ENCODE measurements at places on chromosomes 6 and 20.

DNA sequence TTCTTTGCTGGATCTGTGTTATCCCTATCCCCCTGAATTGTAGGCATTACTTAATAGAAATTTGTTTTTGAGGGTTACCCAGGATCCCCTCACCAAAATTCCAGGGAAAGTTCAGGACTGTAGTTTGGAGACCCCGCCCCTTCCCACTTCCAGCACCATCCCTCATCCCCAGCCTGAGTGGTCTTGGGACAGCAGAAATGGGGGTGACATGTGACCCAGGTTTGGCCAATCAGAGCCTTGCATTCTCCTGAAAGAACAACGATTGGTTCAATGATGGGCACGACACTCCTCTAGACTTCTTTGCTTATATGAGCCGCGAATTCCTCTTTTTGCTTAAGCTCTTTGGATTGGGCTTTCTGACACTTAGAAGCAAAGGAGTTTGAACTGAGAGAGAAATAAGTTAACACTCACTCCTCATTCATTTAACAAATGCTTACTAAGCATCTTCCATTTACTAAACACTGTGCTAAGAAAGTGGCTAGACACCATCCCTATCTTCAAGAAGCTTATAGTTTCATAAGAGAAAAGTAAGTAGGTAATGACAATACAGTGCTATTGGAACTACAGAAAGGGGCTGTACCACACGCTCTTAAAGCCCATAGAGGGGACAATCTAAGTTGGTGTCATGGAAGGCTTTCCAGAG, 24.9 kb upstream of the PAQR8 start:
- no peak for DNase-seq

- no peak for DNase-seq
Measured at GRCh38 chr6:20599302-20600051, 65.2 kb downstream of the CDKAL1 start.

DNA sequence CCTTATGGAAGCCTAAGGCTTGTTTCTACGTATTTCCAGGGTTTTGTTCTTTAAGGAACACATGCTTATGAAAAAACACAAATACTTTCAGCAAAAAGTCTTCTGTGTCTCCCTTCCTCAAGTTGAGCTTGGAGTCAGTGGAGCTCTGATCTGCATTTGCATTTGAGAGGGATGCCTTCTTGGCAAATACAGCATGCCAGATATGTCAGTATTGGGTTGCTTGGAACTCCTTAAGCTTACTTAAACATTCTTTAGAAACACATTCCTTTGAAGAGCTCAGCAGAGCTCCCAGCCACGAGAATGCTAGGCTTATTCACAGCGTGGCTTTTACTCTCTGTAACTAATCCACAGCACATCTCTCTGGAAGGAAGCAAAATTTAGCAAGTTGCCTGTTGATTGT, 68.3 kb downstream of the ANKRD6 start:
- no peak for DNase-seq

GRCh38 chr6:168206661-168207274, 112.8 kb downstream of the DACT2 start:
- no peak for DNase-seq

DNA sequence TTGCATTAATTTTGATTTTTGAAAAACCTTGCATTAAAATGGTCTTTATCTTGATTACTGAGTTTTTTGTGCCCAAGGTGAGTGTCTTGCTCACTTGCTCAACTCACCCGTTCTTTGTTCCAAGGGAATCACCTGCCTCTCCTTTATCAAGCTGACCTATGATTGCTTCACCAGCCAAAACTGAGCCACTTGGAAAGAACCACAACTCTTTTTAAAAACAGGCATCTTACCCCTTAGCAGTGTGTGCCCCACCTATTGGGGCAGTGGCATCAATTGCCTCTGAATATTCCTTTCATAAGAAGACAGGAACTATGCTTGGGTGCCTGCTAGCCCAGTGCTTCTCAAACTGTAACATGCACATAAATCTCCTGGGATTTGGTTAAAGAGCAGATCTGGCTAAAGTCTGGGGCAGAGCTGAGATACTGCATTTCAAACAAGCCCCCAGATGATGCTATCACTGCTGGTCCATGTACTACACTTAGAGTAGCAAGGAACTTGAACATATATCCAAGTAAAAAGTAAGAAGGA, 3.3 kb upstream of the STK38 start:
- no peak for DNase-seq

DNA sequence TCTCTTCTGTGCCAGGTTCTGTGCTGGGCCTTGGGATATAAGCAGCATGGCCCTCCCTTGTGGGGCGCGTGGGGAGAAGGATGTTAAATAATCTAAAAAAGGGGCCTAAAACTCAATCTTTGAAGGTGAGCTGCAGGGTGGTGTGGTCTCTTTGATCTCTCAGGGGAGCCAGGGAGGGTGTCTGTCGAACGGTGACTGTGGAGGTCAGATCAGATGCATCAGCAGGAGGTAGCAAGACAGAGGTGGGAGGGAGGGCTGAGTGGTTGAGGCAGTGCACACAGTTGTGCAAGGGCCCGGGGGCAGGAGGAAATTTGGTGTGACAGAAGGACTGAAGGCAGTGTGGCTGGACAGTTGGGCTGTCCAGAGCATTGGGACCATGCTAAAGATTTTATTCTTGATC, 287.3 kb downstream of the BMP7 start:
- no peak for DNase-seq

- DNase-seq, result no peak
Measured at GRCh38 chr20:19017104-19017690, 195.2 kb upstream of the SLC24A3 start.

DNA sequence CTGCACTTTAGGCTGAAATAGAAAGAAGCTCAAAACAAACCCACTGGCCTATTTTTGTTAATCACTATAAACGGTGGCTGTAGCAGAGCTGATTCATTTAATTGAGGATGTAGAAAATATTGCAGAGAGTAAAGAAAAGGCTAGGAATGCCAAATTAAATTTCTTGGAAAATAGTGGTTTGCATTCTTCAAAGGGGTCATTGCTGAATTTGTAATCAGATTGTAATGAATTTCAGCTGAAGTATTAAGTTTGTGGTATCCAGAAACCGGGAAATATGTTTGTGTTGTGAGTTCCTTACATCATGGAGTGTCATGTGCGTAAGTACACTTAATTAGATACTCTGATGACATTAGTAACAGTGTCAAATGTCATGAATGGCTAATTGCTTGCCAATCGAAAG, 203.0 kb downstream of the SAMD5 start:
- DNase-seq, result no peak

- DNase-seq, result no peak
Measured at GRCh38 chr20:56861590-56861989, 232.5 kb downstream of the TFAP2C start.

- DNase-seq, result no peak
Measured at GRCh38 chr20:2952766-2953165, 79.5 kb downstream of the PTPRA start.

- no peak for DNase-seq
Measured at GRCh38 chr6:25537349-25538018, 114.5 kb upstream of the SCGN start.

- DNase-seq, result no peak
Measured at GRCh38 chr20:40655451-40655850, 33.6 kb downstream of the MAFB start.

GRCh38 chr6:4191271-4191721, 55.9 kb upstream of the ECI2 start:
- no peak for DNase-seq

GRCh38 chr6:150313781-150314180, 55.0 kb upstream of the IYD start:
- no peak for DNase-seq

DNA sequence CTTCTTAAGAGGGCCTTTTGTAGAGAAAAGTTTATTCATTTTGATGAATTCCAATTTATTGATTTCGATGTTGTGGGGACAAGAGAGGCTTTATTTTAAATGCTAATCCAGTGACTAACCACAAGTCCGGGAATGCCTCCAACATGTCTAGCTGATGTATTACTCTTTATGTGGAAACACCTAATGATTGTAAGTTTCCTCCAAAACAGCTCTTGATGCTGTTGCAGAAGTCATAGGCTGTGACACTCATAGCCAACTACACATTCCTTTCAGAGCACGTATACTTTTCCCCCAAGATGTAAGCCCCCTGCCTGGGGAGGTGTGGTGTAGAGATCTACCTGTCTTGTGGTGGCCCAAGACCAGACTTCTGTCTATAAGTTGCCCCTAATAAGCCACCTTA, 61.3 kb upstream of the RNF24 start:
- DNase-seq, result no peak

GRCh38 chr20:5508044-5508443, 191.3 kb upstream of the PROKR2 start:
- DNase-seq, result no peak

DNA sequence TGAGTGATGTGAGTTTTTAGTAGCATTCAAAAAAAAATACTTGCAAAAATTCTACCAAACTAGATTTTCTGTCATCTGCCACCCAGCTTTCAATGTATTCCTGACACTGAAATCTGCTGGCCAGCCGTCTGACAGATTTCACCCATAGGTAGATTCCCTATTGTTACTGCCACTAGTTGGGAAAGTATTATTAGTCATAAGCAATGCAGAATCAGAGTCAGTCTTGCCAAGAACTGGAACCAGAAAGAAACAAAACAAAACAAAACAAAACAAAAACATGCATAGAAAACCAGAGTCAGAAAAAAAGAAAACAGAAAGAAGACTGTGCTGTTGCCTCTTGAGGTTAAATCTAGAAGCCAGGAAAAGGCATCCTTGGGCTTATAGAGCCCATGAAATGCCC, 293.1 kb upstream of the KCNQ5 start:
- DNase-seq, result no peak

DNA sequence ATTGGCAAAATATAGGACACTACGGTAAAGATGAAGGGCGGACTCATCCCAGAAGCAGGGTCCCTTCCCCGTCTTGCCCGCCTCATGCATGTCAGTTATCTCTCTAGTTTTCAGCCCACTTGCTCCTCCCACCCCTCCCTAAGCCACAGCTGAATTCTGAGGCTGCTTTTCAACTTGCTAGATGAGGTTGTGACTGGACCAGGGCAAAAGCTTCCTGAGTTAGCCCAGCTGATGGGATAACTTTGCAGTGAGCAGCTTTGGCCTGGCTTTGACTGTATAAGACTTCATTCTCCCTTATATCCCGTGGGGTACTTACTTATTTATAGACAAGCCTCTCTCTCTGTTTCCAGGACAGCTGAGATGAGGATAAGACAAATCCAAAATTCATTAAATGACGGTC, 23.2 kb downstream of the GHRH start:
- DNase-seq, result no peak

DNA sequence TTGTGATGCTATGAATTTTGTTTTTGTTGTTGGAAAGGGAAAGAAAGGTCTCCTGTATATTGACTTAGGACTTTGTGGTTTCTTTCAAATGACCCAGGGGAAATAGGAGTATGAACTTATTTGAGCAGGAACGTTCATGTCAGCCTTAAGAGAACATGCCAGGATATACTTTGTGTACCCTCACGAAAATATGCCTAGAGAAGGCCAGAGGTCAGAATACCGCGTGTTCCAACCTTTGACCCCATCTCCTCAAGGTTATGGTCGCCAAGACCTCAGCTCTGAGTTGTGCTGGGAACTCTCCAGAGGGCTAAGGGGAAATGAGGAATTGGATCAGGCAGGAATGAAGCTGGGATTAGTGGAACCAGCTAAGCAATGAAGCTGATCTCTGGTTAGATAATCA, 11.5 kb downstream of the TTLL9 start:
- no peak for DNase-seq

GRCh38 chr20:60073504-60073903, 115.3 kb downstream of the CDH26 start:
- no peak for DNase-seq

GRCh38 chr6:5764401-5764955, 242.2 kb downstream of the NRN1 start:
- DNase-seq, result no peak

DNA sequence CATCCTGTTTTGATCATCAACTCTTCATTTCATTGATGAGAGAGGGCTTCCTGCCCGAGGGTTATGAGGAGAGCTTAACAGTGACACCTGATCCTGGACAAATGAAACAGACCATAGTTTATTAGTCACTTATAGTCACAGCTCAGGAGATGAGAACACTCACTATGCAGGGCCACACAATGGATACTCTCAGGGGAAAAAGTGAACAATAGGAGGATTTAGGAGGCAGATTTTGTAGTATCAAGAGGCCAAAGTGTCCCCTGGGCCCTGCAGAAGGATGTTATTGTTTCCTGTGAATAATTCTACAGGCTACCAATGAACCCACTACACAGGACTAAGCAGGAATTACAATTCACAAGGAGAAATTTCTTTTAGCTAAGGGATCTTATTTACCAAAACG, 772.8 kb upstream of the MAN1A1 start:
- DNase-seq, result no peak

- DNase-seq, result no peak
Measured at GRCh38 chr20:57657535-57658446, 37.6 kb upstream of the ZBP1 start.

DNA sequence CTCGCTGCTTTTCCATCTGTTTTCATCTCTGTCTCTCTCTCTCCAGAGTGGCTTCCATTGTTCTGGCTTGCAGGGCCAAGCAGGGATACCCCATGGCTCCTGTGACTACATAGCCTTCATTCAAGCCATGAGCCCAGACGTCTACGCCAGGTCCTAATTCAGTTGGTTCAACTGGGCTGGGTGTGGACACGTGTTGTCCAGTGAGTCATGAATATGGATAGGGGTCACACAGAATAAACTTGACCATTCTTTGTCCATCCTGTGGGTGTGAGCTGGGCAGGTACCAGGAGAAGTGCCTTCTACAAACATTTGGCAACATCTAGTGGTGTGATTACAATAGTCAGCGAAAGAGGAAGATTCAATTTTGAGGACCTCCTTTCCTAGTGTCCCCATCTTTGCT, 96.9 kb upstream of the ARMC2 start:
- no peak for DNase-seq

DNA sequence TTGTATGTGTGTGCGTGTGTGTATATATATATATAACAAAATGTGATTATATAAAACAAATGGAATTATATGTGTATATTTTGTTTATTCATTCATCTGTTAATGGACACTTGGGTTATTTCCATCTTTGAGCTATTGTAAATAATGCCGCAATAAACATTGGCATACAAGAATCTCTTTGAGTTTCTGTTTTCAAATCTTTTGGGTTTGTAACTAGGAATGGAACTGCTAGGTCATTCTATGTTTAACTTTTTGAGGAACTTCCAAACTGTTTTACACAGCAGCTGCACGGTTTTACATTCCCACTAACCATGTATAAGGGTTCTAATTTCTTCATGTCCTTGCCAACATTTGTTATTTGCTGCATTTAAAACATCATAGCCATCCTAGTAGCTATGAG, 39.9 kb upstream of the TGM2 start:
- DNase-seq, result no peak

DNA sequence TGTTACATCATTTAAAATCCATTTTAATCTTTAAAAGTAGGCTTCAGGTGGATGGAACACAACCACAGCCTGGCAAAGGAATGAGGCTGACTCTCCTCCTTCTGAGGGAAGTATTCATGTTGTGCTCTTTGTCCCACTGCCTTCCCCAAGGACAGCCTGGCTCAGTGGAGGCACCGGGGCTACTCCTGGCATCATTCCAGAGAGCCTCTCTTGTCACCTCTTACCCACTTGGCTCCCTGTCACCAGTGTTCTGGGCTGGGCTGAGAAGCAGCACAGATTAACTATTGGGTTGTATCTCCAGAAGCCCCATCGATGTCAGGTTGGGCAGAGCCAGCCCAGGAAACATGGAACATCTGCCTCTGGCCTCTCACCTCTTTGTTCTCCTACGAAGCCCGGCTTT, 10.7 kb upstream of the TP53INP2 start:
- DNase-seq, result no peak

Measured in stimulated activated CD8-positive, alpha-beta memory T cell treated with anti-CD3 and anti-CD28 coated beads, Interleukin-15, amount 100 ng/mL, for 1 hour (primary cell).